ENCODE measurements at places on chromosomes 4 and X. TPM values are rescaled to one million over a fixed set of nuclear protein-coding genes. Genes with fewer than 3 reads are reported as not detected.

The TNIP2 gene
- 57.4 TPM for polyA plus RNA-seq

The RCHY1 gene
- 42.2 TPM for polyA plus RNA-seq

The ETDA gene
- polyA plus RNA-seq, result not detected

The MAGEC1 gene
- polyA plus RNA-seq, result not detected

The GABRG1 gene
- not detected for polyA plus RNA-seq

The TRAPPC2 gene
- polyA plus RNA-seq, result 50.6 TPM

The GAGE12E gene
- not detected for polyA plus RNA-seq

The SPACA5 gene
- polyA plus RNA-seq, result not detected

The CT45A1 gene
- not detected for polyA plus RNA-seq

The MAGEB17 gene
- not detected for polyA plus RNA-seq

The TMPRSS11F gene
- polyA plus RNA-seq, result not detected

The CLCN4 gene
- polyA plus RNA-seq, result not detected

The PABPC5 gene
- polyA plus RNA-seq, result not detected

The SULT1E1 gene
- polyA plus RNA-seq, result not detected

The MYOZ2 gene
- polyA plus RNA-seq, result not detected

The CSAG2 gene
- not detected for polyA plus RNA-seq

The STBD1 gene
- polyA plus RNA-seq, result 1.8 TPM

The SPIN2A gene
- 0.13 TPM for polyA plus RNA-seq

The ZCCHC12 gene
- polyA plus RNA-seq, result 0.12 TPM

The SMIM10 gene
- 0.36 TPM for polyA plus RNA-seq

The COL4A6 gene
- polyA plus RNA-seq, result not detected

The MFAP3L gene
- polyA plus RNA-seq, result 0.10 TPM

The AGTR2 gene
- not detected for polyA plus RNA-seq

The SATL1 gene
- polyA plus RNA-seq, result not detected

The TMEM154 gene
- 35.1 TPM for polyA plus RNA-seq

The APEX2 gene
- polyA plus RNA-seq, result 26.0 TPM

The RBMXL3 gene
- polyA plus RNA-seq, result not detected

The SLC4A4 gene
- 9.1 TPM for polyA plus RNA-seq

The KIF4A gene
- polyA plus RNA-seq, result not detected

The TRAM1L1 gene
- not detected for polyA plus RNA-seq

The H2BW2 gene
- not detected for polyA plus RNA-seq

The AKAP4 gene
- polyA plus RNA-seq, result not detected

The HPGD gene
- 18.2 TPM for polyA plus RNA-seq

The CXXC4 gene
- 1.1 TPM for polyA plus RNA-seq

The RNF128 gene
- not detected for polyA plus RNA-seq

The TMEM255A gene
- 2.1 TPM for polyA plus RNA-seq

The GJB1 gene
- not detected for polyA plus RNA-seq

The PCDH7 gene
- polyA plus RNA-seq, result not detected

The VSIG4 gene
- polyA plus RNA-seq, result 2.5 TPM

The HEPH gene
- polyA plus RNA-seq, result 0.53 TPM

The SPP1 gene
- not detected for polyA plus RNA-seq

The UGT2B10 gene
- polyA plus RNA-seq, result not detected

The PNMA3 gene
- polyA plus RNA-seq, result 0.30 TPM

The RRH gene
- not detected for polyA plus RNA-seq

The COX7B gene
- 377 TPM for polyA plus RNA-seq

The ZDHHC15 gene
- not detected for polyA plus RNA-seq

The CXCL8 gene
- not detected for polyA plus RNA-seq

The FRAS1 gene
- not detected for polyA plus RNA-seq

The TEX28 gene
- not detected for polyA plus RNA-seq
